Jurkat, Clone E6-1 (cell line): ENCODE measurements at places on chromosomes 3 and 15.
A peak's percentile ranks its signal among the peaks of the same experiment; 100 is the strongest.

GRCh38 chr3:43153216-43154083 is 47.6 kb upstream of the POMGNT2 start:
- no peak for DNase-seq

DNA sequence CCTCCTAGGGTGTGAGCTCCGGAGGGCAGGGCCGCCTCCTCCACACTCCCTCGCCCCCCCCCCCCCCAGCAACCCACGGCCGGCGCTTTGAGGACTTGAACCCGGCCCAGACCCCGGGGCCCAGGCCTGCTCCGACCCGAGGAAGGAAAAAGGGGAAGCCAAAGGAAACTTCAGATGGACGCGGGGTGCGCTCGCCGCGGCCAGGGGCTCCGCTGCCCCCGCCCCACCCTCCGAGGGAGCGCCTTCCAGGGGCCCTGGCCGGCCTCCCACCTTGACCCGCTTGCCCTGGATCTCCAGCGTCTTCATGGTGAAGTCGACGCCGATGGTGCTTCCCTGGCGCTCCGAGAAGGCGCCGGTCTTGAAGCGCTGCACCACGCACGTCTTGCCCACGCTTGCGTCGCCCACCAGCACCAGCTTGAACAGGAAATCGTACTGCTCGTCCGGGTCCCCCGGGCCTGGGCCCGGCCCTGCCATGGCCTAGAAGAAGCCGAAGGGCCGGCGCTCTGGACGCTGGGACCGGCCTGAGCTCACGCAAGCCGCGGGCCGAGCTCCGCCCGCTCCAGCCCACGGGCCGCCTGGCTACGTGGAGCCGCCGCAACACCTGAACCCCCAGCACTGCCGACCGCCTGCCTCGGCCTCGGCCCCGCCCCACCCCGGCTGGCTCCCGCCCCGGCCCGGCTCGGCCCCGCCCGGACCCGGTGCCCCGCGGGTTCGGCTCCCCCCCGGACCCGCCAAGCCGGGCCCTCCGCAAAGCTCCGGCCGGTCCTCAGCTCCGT is 400 bp downstream of the RAB43 start:
- DNase-seq = peak; percentile 37

DNA sequence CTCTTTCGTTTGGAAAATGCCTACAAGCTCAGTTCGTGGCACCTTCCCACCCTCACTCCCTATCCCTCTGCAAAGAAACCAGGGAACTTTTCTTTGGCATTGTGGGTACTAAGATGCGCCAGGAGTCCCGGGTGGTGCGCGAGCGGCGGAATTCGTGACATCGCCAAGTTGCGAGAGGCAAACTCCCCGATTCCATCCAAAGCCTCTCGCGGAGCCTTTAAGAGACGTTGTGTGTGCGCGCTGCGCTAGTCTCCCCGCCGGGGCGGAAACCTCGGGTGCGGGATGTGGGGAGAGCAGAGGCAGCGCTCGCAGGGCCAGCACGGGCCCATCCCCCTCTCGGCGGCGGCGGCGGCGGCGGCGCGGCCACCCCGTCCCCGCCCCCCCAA is 443 bp upstream of the NR2F2 start:
- peak; percentile 60 for DNase-seq

- DNase-seq = no peak
Observed at GRCh38 chr3:151377768-151378385, 6.7 kb downstream of the P2RY12 start.

DNA sequence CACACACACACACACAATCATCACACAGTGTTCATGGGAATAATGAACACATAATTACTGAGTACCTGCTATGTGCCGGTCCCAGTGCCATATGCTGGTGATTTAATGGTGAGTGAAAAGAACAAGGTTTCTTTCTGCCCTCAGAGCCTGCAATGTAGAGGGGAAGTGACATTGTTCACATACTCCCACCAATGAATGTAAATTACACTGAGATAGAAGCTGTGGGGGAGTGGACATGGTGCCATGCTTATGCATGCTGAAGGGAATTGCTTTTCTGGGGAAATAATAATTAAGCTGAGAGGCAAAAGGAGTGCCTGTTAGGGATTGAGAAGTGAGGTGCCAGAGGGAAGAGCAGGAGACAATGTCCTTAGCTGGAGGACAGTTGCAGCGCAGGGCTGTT is 175.1 kb downstream of the MFSD1 start:
- no peak for DNase-seq

DNA sequence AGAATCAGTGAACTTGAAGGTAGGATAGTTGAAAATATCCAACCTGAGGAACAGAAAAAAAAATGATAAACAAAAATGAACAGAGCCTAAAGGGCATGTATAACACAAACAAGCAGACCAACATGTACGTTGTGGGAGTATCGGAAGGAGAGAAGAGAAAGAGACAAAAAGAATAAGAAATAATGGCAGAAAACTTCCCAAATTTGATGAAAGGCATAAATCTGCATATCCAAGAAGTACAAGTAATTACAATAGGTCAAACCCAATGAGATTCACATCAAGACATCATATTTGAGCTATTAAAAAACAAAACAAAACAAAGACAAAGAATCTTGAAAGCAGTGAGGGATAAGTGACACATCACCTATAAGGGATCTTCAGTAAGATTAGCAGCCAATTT is 38.1 kb upstream of the ATP13A5 start:
- DNase-seq = no peak

GRCh38 chr3:126406389-126407296 is 11.9 kb downstream of the CFAP100 start:
- no peak for DNase-seq

DNA sequence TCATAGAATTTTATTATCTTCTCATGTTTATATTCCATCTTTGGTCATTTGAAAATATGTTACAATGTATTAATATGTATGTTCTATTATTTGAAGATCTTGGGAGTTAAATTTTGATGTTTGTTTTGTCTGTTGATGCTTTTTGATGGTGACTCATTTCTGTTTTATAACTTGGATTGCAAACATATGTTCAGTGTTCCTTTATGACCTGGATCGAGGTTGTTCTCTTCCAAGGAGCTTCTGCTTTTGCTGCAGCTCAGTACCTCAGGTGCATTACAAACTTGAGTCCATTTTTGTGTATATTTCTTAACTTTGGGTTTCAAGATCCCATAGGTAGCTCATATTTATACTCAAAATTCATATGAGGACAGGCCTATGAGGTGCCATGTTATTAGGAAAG is 37.1 kb downstream of the ESYT3 start:
- DNase-seq = no peak

- no peak for DNase-seq
Observed at GRCh38 chr15:70632079-70632478, 131.3 kb downstream of the UACA start.

DNA sequence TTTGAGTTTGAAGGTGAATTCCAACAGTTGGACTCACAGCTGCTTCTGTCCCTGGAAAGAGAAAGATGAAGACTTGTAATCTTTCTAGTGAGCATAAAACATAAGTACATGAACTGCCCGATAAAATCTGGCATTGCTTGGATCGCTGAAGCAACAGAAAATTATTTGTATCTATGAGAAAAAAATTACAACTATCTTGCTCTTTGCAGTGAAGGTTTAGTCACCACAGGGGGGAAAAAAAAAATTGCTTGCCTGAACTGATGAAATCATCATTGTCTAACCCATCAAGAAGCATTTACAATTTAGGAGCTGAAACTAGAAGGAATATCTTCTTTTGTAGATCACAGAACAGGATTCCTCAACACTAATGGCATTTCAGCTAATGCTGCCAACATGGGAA is 20.0 kb downstream of the TMEM207 start:
- no peak for DNase-seq

GRCh38 chr3:39144095-39144747 is 9.2 kb downstream of the CSRNP1 start:
- DNase-seq = no peak

DNA sequence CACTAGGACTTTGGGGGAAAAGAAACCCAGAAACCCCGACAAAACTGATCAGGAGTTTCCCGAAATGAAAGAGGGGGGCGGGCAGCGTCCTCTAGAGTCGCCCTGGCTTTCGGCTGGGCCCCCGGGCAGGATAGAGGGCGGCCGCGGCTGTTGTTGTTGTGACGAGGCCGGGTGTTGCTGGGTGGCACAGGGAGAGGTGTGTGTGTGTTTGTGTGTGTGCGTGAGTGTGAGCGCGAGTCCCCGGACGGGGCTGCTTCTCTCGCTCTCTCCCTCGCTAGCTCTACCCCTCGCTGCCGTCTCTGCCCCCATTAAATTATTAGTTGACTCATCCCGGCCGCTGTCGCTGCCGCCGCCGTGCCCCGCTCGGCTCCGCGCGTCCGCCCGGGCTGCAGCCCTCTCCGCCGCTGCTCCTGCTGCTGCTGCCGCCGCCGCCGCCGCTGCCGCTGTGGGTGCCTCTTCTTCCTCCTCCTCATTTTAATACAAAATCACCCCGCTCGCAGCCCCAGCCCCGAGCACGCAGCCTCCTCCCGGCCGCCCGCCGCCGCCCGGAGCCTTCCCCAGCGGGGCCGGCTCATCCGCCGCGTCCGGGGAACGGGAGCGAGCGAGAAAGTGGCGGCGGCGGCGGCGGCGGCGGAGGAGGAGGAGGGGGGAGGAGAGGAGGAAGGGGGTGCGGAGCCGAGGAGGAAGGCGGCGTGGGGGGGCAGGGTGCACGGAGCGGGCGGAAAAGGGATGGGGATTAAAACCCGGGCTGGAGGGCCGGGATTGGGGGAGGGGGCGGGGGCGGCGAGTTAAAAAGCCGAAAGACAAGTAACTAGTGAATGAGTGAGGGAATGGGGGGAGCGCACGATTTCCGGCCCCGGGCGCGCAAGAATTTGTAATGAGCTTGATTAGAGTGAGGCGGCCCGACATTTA is at the start of gene SATB1:
SATB1 (minus strand) TSS at position 611 of the 912 bp plus-strand sequence. CDS start 4,372 bp downstream, outside the sequence.
- peak; percentile 58 for DNase-seq

DNA sequence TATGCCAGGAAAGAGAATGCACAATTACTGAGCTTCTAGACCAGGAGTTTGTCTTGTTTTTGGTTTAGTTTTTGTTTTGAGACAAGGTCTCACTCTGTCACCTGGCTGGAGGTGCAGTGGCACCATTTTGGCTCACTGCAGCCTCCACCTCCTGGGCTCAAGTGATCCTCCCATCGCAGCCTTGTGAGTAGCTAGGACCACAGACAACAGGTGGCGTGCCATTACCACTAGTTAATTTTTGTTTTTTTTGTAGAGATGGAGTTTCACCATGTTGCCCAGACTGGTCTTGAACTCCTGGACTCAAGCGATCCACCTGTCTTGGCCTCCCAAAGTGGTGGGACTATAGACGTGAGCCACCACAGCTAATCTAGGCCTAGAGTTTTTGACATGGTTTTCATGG is 104.4 kb upstream of the CCDC54 start:
- DNase-seq = no peak

GRCh38 chr3:42707620-42708355 is 5.2 kb upstream of the HHATL start:
- no peak for DNase-seq

GRCh38 chr15:97189162-97189780 is 771.2 kb upstream of the ARRDC4 start:
- DNase-seq = no peak

- DNase-seq = no peak
Observed at GRCh38 chr3:48247401-48247811, 6.5 kb downstream of the ZNF589 start.

GRCh38 chr3:25902586-25902985 is 112.7 kb downstream of the OXSM start:
- DNase-seq = no peak

DNA sequence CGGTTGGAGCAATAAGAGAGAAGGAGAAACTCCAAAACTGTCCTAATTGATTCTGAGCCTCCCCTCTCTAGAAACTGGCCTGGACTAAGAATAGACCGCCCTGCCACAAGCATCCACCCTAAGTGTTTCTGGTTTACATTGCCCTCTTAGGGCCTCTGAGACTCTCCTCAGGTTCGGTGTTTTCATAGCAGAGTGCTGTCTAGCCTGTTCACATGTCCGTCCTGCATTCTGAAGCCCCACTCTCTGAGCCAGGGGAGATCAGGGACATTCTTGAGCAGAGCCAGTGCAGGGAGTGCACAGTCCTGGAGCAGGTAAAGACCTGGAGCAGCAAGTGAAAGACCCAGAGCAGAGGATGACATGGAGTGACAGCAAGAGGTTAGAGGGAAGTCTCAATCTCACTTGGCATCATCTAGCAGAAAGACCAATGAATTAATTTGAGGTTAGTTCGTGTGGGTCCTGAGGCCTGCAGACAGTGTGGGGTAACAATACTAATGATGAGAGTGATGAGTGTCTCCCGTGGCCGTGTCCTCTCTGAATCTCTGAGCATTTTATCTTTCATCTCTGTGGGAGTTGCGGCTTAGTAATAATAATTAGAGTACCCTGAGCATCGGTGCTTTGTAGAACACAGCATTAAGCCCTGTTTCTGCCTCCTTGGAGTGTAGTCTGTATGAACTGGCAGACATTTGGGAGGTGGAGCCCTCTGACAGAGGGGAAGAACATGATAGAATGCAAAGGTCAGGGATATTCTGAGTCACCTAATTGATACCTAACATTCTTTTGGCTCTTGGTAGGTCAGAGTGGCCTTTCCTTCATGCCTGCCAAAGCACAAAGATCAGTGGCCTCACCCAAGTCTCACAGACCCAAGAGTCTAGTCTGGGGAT is 24.6 kb downstream of the MAPKBP1 start:
- no peak for DNase-seq

DNA sequence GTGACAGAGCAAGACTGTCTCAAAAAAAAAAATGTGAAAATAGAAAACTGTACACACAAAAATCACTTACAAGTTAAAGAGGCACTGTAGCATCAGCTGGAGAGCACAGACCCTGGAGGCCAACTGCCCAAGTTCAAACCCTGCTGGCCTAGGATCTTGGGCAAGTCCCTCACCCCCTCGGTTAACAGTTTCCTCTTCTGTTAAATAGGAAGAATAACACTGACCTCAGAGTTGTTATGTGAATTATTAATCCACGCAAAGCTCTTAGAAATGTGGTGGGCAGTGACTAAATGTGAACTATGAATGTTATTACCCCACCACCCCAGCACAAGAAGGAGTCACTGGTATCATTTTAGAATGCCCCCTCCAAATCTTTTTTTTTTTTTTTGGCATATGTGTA is 11.2 kb downstream of the CIB1 start:
- no peak for DNase-seq
